ENCODE measurements at places on chromosomes 1 and 21.

DNA sequence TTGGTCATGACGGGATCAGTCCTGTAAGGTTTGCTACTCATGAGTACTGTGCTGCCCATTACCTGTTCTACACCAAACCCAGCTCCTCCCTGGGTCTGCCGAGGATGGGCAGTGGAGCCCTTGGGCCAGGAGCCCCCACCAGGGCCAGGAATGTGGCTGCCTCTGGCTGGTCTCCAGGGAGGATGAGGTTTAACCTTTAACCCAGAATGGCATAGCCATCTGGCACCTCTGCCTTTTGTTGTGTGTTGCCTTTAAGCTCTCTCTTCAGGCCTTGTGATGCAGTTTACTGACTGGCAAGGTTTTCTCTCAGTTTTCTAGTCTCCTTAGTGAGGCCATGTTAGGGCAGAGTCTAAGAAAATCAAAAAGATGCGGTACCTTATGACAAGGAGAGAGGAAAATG, 38.6 kb downstream of the SIPA1L2 start:
- DNase-seq: no peak

DNA sequence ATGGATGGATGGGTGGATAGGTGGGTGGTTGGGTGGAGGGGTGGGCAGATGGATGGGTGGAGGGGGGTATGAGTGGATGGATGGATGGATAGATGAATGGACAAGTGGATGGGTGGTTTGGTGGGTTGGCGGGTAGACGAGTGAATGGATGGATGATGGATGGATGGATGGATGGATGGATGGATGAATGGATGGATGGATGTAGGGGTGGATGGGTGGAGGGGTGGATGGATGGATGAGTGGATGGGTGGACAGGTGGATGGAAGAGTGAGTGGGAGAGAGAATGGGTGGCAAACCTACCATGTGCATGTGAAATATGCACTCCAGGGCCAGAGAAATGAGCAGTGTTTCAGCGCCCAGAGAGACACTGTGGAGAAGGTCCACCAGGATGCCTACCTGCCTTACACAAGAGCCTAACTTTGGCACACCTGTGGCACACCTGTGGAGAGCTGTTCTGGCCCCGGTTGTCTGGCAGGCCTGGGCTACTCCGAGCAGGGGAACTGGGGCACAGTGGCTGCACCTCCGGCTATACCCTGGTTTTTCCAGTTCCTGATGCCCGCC, 12.8 kb downstream of the EPHA2 start:
- no peak for DNase-seq

GRCh38 chr1:11478571-11479374, at the start of gene DISP3:
DISP3 (plus strand) TSS chr1:11479155; CDS start chr1:11500993, 21,838 bp downstream.
- DNase-seq: no peak

GRCh38 chr1:150273311-150273710, 721 bp downstream of the C1orf54 start:
- no peak for DNase-seq

GRCh38 chr1:214712737-214713136, 109.7 kb downstream of the CENPF start:
- no peak for DNase-seq

DNA sequence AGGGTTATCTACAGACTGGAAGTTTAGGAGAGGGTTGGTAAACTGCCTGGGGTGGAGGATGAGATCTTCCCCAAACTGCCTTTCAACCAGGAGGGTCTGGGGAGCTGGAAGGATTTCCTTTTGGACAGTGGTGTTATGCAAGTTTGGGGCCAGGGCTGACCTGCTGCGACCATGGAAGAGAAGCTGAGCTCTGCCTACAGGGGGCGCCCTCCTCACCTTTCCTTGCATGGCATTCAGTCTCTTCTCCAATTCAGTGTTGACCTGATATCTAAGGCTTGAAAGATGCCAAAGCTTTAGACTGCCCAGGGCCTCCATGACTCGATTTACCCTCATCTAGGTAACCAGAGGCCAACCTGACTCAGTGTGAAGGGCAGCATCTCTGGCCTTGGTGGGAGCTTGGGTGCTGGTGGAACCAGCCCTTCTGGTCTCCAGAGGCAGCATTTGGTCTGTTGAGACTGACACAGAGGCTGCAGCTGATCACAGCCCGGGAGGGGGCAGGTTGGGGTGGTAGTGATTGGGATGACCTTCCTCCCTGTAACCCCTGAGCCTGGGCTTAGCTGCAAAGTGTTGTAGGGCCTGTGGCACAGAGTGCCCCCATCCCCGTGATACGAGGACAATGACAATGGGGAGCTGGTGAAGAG, 170.0 kb downstream of the GRIK3 start:
- no peak for DNase-seq

DNA sequence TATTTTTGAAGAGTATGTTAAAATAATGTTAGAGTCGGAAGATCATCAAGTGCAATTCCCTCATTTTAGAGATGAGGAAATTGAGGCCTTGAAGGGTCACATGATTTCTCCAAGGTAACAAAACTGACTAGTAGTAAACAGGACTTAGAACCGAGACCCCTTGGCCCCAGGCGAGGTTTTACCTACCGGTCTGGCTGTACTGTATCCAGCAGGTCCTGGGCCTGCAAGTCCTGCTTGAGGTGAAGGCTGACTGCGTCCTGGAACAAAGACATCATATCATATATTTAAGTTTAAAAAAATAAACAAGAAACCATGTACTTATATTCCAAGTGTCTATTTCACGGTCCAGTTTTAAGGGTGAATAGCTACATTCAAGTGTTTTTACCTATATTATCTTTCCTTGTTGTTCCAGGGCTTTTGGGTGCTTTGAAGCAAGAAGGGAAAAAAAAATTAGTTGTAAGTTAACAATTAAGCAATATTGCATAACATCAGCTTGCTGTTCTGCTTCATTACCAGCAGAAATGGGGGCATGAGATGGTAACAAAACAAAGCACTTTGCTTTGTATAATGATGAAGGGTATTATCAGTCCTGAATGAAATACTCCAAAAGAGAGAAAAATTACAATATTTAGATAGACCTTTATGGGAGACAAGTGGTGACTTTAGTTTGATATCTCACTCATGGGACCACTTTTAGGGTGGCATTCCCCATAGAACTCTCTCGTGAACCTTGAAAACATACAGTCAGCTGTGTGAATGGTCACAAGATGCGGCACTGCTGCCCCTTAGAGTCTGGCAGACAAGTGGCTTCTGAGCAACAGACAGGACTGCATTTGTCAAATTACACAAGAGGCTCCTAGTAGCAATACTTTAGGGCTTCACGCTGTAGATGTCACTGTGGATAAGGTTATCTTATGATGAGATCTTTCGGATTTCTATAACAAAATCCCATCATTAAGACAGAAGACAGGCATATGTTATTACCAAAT, 29.8 kb upstream of the CFAP298 start:
- no peak for DNase-seq

DNA sequence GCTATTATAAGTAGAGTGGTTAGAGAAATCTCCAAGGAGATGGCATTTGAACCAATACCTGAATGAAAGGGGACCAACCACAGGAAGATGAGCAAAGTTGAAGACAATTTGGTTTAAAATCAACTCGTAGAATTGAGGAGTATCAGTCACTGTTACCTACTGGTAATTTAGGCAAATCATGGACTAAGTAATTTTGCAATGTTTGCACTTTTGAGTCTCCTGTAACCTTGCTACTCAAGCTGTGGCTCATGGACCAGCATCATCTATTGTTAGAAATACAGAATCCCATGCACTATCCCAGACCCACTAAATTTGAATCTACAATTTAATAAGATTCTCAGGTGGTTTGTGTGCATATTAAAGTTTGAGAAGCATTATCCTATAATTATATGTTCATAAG, 21.8 kb downstream of the RWDD3 start:
- DNase-seq: no peak

GRCh38 chr1:91850708-91851107, 35.2 kb downstream of the TGFBR3 start:
- no peak for DNase-seq

- no peak for DNase-seq
Measured at GRCh38 chr21:26588446-26588845, 15.4 kb upstream of the CYYR1 start.

DNA sequence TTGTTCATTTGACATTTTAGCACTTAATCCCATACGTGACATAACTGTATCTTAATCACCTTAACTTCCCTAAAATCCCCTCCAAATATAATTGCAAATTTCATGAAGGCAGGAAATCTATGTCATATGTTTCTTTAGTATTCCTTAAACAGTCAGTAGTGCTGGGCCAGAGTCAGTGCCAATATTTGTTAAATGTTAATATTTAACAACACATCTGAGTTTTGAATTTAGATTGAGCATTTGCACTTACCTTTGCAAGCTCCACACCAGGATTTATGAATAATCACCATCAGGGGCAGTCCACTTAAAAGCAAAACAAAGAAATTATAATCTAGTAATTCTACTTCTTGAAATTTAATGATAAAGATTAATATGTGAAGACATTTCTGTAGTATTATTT, 5.3 kb downstream of the KTI12 start:
- DNase-seq: no peak

GRCh38 chr1:10965546-10966226, 46.8 kb upstream of the TARDBP start:
- DNase-seq: no peak

GRCh38 chr1:225425201-225425786, 2.5 kb downstream of the LBR start:
- no peak for DNase-seq

DNA sequence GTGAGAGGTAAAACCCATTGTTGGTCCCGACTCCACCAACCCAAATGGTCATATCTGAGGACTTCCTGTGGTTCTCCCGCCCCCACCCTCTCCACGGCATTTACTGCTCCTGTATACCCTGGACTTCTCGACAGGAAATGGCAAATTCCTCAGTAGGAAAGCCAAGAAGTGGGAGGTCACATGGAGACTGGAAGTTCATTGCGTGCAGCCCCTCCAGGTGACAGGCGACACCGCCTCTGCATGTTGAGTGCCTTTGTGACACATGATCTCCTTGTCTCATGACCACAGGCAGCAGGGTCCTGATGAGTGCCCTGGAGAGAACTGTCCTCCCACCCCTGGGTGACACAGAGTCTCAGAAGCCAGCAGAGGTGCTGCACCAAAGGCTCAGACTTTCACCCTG, 24.2 kb downstream of the ERG start:
- DNase-seq: no peak

GRCh38 chr1:84379917-84380180, 18.4 kb upstream of the DNASE2B start:
- no peak for DNase-seq

- DNase-seq: no peak
Measured at GRCh38 chr1:30283199-30283962, 440.0 kb downstream of the MATN1 start.

Data from esophagus squamous epithelium (tissue), 5 donors.